ENCODE measurements at places on chromosomes 12 and 14.

- no peak for DNase-seq
These were observed 7.4 kb upstream of the SNAPC1 start for GRCh38 chr14:61754627-61755381.

- DNase-seq: no peak
These were observed 102.1 kb downstream of the DYRK2 start for GRCh38 chr12:67750513-67751183.

- DNase-seq: no peak
These were observed 57.5 kb downstream of the PLEKHA5 start for GRCh38 chr12:19186722-19187661.

DNA sequence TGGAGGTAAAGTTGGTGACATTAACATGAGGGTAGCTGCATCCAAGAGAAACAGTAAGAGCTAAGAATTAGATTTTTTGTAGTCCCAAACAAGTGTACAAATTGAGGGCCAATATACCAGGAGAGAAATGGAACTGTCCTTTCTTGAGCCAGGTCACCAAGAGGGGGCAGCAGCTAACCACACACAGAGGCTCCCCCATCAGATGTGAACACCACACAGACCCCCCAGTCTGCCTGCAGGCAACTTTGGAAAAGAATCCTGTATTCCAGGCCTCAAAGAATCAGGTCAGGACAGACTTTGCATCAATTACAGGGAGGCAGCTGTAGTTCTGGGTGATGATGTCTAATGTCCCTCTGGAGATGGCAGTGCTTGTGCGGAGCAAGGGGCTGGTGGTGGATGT, 77.9 kb downstream of the SPTB start:
- DNase-seq: no peak

- DNase-seq: no peak
These were observed 86.5 kb upstream of the CEP83 start for GRCh38 chr12:94545935-94546771.

DNA sequence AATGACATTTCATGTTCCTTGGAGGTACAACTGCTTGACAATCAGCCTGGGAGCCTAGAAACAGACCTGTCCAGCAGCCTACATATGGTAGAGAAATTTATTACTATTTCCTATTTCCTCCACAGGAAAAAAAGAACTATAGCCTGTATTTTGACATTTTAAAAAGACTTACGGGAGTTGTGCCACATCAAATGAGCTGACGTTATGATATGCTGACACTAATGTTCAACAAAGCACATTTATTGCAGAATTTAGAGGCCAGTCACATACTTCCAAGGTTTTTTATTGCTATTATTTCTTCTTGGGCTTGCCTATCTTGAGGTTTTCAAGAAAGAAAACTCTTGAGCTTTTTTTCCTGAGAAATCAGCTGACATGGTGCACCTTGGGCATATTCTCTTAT, 305.3 kb downstream of the LRIG3 start:
- DNase-seq: no peak

DNA sequence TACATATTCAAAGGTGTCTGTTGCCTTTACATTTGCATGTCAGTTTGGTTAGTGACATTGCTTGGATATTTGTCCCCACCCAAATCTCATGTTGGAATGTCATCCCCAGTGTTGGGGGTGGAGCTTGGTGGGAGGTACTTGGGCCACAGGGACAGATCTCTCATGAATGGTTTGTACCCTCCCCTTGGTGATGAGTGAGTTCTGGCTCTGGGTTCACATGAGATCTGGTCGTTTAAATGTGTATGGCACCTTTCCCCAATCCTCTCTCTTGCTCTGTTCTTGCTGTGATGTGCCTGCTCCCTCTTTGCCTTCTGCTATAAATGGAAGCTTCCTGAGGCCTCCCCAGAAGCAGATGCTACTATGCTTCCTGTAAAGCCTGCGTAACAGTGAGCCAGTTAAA, 207.9 kb upstream of the DIO3 start:
- no peak for DNase-seq

GRCh38 chr12:127685491-127685890, 581.5 kb upstream of the TMEM132C start:
- no peak for DNase-seq

- peak; percentile 13 for DNase-seq
These were observed 6.8 kb upstream of the HNF1A start for GRCh38 chr12:120971299-120972180.

DNA sequence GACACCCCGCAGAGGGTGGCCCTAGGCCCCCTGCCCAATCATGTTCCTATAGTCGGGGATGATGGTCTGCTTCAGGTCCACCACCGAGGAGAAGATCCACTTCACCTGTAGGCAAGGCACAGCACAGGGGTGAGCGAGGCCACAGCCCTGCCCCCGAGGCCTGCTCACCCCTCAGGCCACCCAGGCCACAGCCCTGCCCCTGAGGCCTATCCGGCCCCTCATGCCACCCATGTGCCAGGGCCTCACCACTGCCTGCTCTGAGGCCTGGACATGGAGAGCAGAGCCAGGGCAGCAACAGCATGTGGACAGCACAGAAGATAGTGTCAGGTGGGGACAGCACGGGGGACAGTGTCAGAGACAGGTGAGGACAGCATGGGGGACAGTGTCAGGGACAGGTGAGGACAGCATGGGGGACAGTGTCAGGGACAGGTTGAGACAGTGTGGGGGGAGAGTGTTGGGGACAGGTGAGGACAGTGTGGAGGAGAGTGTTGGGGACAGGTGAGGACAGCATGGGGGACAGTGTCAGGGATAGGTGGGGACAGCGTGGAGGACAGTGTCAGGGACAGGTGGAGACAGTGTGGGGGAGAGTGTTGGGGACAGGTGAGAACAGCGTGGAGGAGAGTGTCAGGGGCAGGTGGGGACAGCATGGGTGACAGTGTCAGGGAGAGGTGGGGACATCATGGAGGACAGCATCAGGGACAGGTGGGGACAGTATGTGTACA, 239.7 kb downstream of the TMEM121 start:
- no peak for DNase-seq

- no peak for DNase-seq
These were observed 120.0 kb downstream of the PPFIA2 start for GRCh38 chr12:81639196-81639595.
